ENCODE measurements at places on chromosomes 11 and 22.

- DNase-seq: no peak
Measured at GRCh38 chr22:49077036-49077393, 750.7 kb downstream of the BRD1 start.

DNA sequence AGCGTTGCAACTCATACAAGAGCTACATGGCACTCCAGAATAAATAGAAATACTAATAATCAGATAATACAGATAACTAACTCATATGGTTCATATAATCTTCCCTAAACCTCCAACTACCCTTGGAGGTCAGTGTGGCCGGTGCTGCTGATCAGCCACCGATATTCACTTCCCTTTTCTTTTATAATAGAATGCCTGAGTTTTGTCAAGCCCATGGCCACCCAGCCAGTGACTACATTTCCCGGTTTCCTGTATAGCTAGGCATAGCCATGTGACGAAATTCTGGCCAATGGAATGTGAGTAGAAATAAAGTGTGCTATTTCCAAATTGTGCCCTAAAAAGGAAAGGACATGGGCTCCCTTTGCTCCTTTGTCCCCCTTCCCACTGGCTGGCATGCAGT, 5.9 kb upstream of the CAT start:
- DNase-seq: no peak

DNA sequence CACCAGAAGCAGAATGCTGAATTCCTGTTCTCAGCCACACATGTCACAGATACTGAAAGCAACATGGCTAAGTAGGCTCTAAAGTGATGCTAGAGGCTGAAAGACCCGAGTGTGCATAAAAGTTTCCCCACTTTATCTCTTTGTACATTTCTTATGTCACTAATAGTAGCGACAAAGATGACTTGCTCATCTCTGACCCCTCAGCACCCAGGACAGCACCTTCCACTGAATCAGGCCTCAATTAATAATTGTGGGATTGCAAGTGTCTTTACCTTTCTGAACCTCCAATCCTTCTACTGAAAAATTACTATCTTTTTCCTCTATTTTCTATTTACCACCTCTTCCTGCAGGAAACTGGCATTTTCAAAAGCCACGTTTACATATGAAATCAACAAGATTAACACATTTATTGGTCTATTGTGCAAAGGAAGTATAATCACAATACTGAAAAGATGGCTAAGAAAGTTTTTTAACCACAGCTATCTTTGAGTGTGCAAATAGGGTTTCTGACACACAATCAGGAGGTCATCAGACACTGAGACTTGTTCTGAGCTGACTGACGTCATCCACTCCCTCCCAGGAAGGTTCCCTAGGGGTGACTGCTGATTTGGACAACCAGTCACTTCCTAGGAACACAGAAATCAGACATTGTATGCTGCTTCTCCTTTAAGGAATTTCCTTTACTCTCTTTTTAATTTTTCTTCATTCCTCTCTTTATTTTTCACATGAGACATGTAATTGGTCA, 213.9 kb upstream of the ISX start:
- no peak for DNase-seq

GRCh38 chr22:30183861-30184278, 62.7 kb downstream of the LIF start:
- no peak for DNase-seq

DNA sequence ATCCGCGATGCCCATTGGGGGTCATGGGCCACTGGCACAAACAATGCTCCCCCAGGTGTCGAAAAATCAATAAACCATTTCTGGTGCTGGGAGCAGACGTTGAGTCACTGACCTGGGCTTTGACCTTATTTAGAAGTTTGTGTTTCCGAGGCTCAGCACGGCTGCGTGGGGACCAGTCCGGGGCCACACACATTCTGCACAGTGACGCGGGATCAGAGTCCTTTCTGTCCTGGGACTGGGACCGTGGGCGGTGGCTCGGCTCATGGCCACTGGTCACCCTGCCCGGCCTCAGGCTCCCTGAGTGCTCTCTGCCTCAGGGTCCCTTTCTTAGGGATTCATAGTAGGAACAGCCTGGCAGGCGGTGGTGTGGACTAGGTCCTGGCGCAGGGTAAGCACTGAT, 1266.0 kb downstream of the BRD1 start:
- DNase-seq: no peak

- DNase-seq: no peak
Measured at GRCh38 chr11:34585735-34586487, 35.0 kb upstream of the EHF start.

DNA sequence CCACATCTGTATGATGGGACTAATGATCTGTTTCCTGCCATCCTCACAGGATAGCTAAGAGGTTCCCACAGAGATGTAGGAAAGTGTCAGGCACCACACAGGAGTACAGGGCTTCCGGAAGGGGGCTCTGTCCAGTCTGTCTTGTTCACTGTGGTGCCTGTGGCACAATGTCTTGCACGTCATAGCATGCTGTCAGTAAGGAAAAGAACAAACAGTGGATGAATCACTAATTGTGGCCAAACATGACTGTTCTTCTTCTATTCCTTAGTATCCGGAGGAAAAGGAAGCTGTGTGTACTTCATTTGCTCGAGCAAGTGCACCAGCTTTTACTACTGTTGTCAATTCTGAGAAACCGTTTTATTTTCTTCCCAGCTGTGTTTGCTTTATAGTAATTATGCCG, 73.4 kb upstream of the YWHAH start:
- no peak for DNase-seq

- DNase-seq: no peak
Measured at GRCh38 chr11:101881586-101881985, 33.2 kb upstream of the CEP126 start.

DNA sequence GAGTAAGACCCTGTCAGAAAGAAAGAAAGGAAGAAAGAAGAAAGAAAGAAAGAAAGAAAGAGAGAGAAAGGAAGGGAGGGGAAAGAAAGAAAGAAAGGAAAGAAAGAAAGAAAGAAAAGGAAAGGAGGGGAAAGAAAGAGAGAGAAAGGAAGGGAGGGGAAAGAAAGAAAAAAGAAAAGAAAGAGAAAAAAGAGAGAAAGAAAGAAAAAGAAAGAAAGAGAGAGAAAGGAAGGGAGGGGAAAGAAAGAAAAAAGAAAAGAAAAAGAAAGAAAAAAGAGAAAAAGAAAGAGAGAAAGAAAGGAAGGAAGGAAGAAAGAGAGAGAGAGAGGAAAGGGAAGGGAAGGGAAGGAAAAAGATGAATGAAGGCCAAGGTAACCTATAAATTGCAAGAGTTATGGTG, 47.2 kb upstream of the SLC22A12 start:
- DNase-seq: no peak

DNA sequence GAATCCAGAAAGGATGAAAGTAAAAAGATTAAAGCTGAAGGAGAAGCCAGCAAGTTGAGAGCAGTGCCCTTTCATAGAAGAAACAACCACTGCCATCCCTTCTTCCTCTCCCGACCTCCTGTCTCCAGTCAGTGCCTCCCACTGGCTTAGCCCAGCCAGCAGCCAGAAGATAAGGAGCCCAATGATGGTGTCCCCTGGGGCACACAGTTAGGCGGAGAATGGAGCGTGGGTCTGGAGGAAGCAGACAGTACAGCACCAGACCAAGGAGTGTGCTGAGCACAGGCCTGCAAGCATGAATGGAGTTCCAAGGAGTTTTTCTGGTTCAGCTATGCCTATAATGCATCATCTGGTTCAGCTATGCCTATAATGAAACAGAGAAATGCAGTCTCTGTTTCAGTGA, 54.3 kb upstream of the TNRC6B start:
- no peak for DNase-seq

DNA sequence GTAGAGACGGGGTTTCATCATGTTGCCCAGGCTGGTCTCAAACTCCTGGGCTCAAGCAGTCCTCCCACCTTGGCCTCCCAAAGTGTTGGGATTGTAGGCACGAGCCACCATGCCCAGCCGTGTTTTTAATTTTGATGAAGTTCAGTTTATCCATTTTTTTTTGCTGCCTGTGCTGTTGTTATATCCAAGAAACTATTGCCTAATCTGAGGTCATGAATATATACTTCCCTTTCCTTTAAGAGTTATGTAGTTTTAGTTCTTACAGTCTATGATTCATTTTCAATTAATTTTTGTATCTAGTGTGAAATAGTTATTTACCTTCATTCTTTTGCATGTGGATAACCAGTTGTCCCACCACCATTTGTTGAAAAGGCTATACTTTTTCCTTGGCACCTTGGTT, 50.3 kb upstream of the SORL1-AS1 start:
- no peak for DNase-seq

DNA sequence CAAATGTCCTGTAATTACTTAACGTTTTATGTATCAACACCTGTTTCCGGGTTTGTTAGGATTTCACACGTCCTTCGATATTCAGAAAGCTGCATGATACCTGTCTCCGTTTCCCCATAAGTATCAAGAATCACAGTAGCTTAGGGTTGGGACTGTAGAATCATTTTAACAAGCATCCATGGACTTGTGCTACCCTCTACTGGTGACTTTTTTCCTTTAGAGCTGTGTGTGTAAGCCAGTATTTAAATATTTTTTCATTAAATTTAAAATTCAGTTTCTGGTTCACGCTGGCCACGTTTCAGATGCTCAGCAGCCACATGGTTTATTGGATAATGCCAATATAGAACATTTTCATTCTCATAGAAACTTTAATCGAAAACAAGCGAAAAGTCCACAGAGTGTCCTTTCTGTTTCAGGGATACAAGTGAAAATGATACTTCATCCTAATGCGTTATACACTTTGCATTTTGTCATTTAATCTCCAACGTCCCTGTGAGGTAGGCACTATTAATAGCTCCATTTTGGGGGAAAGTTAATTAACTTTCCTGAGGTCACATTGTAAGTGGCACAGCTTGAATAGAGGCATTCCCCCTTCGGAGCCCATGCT, 61.5 kb upstream of the SLC25A18 start:
- DNase-seq: peak; percentile 17

GRCh38 chr11:14644226-14645014, 816 bp downstream of the PDE3B start:
- DNase-seq: no peak

GRCh38 chr11:12158909-12159308, 48.5 kb downstream of the MICAL2 start:
- DNase-seq: no peak

- DNase-seq: no peak
Measured at GRCh38 chr22:23684026-23684425, 6.8 kb upstream of the RGL4 start.

GRCh38 chr11:27147916-27148315, 107.3 kb downstream of the BBOX1 start:
- DNase-seq: no peak

DNA sequence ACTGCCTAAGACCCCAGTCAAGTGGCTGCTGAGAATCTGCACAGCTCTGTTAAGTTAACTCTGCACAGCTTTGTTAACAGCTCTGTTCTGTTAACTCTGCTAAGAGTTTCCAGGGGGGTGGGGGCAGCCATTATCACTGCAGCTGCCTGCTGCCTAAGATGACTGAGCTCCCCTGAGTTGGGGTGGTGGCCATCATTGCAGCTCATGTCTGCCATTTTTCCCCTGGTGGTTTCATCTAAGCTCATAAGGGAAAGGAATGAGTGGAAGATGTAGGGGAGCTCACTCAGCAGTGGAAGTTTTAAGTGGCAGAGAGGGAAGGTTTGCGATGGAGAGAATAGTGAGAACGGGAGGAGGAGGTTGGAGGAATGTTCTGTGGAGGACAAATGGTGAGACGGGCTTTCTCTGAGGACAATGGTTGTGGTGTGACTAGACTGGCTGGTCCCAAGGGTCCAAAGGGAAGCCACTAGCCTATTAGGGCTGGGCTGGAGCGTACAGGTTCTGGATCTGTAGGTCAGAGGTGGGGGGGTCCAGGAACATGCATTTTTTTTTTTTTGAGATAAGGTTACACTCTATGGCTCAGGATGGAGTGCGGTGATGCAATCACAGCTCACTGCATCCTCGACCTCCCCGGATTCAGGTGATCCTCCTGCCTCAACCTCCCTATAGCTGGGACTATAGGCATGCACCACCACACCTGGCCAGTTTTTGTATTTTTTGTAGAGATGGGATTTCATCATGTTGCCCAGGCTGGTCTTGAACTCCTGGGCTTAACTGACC, 13.5 kb upstream of the PLET1 start:
- no peak for DNase-seq

DNA sequence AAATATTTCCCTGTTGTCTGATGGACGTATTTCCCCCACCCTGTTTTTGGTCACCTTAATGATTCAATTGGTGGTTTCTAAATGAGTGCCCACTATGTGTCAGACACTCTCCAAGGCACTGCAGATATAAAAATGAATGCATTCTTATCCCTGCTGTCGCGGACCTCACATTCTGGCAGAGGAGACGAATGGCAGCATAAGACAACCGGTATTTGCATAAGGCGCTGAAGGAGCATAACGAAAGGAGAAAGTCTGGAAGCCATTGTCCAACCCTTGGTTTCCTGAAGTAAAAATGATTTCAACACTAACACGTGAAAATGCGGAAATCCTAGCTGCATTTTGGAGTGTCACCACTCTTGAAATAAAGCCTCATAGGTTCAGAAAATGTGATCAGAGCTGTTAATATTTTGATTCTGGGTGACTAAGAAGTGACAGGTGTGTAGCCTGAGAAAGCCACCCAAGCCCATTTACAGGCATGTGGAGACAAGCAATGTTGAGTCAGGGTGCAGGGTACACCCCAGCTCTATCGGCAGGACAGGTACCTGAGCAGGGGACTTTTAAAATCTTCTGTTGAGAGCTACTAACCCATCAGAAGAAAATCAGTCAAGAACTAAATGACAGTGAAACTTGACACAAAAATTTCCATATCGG, 10.1 kb upstream of the GAB2 start:
- DNase-seq: no peak

GRCh38 chr11:109454857-109455256, 32.9 kb downstream of the C11orf87 start:
- peak; percentile 5 for DNase-seq

- DNase-seq: no peak
Measured at GRCh38 chr11:12240677-12241076, 130.3 kb downstream of the MICAL2 start.

DNA sequence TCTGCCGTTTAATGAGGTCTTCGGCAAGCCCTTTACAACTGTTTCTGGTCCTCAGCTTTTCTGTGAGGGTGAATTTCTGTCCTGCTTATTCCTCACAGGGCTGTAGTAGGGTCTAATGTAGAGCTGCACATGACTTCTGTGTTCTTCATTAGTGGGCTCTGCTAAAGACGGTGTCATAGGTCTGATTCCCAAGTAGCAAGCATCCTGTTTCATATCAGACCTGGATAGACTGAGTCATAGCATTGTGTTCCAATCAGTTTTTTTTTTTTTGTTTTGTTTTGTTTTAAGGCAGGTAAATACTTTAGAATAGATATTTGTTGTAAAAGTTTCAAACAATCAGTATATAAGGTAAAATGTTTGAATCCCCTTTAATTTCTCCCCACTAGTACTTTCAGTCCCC, 35.4 kb downstream of the BIRC2 start:
- no peak for DNase-seq

DNA sequence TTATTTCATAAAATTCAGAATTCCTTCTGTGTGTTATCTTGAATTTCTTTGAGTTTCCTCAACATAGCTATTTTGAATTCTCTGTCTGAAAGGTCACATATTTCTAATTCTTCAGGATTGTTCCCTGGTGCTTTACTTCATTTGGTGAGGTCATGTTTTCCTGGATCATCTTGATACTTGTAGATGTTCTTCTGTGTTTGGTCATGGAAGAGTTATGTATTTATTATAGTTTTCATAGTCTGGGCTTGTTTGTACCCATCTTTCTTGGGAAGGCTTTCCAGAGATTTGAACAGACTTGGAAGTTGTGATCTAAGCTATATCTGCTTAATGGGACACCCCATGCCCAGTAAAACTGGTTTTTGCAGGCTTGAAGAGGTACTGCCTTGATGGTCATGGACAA, 149.6 kb downstream of the METTL15 start:
- DNase-seq: no peak

GRCh38 chr11:74162681-74163467, 7.9 kb downstream of the C2CD3 start:
- DNase-seq: no peak

Measured in NCI-H1417 treated with DMSO at 0.1 percent for 48 hours (cell line).